CD4-positive, alpha-beta T cell treated with Interferon alpha-2 for 1 hour (primary cell): ENCODE measurements at places on chromosomes 3 and 15.

GRCh38 chr15:101445562-101446517 is 43.7 kb downstream of the PCSK6 start:
- DNase-seq: no peak

GRCh38 chr3:46098319-46098761 is 71.1 kb upstream of the XCR1 start:
- peak; percentile 58 for DNase-seq

- DNase-seq: no peak
Measured at GRCh38 chr3:150868282-150868681, 37.0 kb downstream of the MINDY4B start.

DNA sequence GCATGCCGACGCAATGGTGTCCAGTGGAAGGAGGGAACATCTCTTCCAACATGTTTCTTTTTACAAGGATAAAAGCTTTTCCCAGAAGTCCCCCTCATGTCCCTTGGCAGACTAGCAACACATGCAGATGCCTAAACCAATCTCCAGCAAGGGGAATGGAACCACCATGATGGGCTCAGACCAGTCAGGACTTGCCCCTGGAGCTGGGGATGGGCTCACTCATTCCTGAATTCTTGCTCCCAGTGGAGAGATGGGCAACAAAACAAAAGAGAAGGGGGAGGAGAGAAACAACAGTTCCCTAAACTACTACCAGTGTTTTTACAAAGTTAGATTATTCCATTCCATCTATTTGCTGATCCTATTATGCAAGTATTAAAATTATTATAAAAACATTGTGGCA is 76.8 kb upstream of the OXTR start:
- no peak for DNase-seq
